ENCODE measurements at places on chromosomes 12 and 14.
A peak's percentile ranks its signal among the peaks of the same experiment; 100 is the strongest.

DNA sequence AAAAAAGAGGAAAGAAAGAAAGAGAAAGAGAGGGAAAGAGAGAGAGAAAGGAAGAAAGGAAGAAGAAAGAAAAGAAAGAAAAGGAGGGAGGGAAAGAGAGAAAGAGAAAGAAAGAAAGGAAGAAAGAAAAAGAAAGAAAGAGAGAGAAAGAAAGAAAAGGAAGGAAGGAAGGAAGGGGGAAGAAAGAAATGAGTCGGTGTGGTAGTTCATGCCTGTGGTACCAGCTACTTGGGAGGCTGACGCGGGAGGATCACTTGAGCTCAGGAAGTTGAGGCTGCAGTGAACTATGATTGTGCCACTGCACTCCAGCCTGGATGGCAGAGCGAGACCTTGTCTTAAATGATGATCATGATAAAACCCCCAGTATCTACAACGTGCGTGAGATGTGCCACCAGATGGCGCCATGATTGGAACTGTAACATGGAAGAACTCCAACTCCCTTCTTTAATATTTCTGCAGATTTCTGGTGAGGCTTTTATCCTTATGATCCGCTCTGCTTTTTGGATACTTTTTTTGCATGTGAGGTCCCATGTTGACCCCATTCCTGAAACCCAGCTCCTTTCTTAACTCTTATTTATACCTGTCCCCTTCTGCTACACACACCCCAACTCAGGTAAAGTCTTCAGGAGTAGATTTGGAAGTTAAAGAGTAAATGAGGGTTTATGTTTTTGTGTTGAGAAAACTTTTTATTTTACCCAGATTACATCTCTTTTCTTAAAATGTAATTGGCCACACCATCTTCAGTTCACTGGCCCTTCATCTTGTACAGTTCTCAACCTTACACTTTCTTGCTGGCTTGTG lies 25.6 kb downstream of the RNASE10 start:
- DNase-seq, result peak; percentile 70

DNA sequence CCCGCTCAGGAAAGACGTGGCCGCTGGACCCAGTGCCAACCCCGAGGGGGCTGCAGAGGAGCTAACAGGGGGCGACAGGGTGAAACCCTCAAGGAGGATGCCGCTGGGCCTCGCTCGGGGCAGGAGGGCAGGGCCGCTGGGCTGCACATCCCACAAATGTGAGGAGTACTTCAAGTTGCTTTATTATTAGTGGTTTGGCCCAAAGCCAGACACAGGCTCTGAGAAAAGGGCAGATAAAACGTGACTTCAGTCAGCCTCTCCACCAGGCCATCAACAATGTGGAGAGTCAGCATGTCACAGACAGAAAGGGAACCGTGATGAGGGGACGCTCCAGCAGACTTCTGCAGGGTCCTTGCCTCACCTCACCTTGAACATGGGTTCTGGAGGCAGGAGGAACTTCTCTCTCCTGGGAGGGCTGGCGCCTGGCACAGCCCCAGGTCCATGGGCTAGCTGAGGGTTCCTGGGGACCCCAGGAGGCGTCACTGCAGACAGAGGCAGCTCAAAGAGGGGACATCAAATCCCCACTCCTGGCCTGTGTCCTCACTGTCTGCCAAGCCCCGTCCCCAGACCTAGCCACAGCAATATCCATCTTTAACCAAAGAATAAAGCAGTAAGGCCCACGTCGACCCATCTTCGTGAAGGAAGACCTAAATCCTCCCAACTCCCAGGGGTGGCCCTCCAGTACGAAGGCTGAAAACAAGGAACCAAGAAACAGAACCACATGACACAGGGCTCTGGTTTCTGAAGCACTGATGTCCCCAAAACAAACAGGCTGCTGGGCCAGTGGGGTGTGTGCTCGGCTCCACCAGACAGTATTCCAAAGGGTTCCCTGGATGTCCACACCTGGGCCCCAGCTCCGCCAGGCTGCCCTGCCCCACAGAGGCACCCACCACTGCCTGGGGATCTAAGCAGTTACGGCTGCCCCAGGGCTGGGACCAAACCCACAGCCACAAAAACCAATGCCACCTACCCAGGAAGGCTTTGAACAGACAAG lies 35.1 kb downstream of the CCDC85C start:
- peak; percentile 87 for DNase-seq

- no peak for DNase-seq
Observed at GRCh38 chr12:108547686-108548085, 13.3 kb downstream of the SART3 start.

- no peak for DNase-seq
Observed at GRCh38 chr12:43208627-43209026, 343.4 kb downstream of the ADAMTS20 start.

DNA sequence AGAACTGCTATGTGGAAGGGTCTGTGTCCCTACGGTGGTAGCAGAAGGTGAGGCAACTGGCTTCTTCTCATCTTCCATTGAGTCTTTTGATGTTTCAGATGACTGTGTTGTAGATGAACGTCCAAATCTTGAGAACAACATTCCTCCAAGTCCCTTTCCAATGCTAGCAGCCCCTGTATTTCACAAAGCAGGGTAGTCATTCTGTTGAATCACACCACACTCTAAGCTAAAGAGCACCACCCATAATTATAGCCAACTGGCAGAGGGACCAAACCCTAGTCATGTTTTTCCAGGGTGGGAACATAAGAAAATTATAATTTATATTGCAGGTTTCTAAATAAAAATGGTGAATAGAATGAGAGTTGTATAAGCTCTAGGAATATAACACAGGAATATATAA lies 98.7 kb downstream of the DDHD1 start:
- DNase-seq, result peak; percentile 66

GRCh38 chr12:81174664-81175063 lies 96.8 kb downstream of the ACSS3 start:
- DNase-seq, result no peak

GRCh38 chr14:78631551-78631950 lies 461.4 kb downstream of the NRXN3 start:
- DNase-seq, result no peak

DNA sequence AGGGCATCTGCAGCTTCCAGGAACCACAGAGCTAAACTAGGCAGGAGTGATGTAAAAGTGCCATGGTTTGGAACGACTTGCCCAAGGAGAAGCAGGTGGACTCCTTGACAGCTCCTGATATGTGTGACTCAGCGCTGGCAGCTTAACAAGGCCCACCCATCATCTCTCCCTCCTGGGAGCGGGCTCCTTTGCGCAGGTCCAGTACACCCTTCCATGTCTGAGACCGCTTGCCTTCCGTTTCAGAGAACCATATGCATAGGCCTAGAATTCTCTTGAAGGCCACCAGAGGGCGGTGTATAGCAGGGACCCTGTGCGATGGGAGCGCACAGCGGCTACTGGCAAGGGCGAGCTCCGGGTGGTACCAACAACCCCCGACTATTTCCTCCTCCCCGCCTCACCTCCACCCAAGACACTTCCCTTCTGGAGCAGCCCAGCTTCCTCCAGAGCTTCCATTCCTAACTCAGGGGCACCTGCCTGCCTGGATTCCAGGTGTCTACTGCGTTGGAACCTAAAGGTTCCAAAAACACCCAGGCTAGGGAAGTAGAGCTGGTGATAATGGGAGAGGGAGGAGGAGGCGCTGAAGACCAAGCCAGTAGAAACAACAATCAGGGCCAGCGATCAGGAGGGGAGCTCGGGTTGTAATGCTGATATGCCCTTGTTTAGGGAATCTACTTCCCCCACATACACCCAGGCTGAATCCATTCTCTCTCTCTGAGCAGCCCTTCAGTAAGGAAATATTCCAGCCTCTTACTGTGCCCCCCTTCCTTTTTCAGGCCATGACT lies 6.3 kb downstream of the DHH start:
- DNase-seq, result peak; percentile 90

DNA sequence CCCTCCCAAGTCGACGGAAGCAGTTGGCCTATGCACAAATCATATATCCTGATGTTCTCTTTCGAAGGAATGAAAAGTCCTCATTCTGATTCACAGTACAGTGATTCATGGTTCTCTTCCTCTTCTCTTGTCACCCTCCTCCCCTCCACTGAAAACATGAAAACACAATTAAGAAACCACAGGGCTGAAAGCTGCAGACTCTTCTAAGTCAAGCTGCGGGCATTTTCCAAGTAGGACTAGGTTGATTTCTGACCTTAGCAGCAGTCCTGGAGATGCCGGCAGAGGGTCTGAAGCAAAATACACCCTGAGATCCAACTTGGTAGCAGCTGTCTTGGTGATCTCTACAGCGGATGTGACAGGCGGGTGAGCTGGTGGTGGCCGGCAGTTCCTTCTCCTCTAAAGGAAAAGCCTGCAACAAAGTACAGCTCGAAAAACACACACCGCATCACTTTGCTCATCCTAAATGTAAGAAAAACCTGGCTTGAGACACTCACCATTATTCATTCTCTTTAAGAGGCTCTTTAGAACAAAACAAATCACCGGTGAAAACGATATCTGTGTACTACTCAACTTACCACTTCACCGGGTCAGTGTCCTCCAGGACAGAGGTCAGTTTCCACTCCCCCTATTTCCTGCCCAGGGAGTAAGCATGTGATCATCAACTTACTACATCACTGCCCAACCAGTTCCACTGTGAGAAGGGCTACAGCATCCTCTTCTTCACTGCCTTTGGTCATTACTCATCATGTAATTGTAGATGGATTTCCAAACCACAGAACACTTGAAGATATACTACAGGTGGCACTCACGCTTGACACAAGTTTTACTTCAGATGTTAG lies 6.0 kb downstream of the TMCC3 start:
- peak; percentile 40 for DNase-seq

DNA sequence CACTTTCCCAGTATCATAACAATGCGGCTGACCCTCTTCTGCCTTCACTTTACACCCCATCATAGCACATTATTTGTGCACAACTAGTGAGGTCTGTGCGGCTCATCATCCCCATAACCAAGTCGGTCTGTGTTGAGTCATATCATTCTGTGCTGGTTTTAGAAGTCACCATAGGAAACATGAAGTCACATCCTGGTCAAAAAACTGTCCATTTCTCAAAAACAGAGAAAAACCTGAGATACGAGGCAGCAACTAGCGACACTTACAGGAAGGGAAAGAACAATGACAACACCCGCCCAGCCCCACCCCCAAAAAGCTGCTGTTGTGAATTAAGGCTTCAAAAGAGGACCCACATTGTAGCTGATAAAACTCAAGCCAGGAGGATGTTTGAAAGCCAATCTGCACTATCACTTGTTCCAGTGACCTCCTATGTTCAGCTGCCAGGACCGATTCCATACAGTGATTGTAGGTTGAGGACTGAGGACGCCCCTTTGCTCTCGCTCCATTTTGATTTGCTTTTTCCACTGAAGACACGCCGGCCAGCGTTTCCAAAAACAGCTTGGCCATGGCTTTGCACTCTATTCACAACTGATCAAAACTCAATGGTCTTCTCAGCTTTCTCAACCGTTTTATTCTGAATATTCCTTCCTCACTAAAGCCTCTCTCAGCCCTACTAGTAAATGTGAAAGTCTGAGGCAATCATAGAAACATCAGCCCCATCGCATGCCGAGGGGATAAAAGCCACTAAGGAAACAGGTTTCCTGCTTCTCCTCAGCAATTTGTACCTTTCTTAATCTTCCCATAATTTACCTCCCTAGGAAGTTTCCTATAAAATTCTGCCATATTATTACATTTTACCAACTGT lies 87.5 kb downstream of the DUSP16 start:
- peak; percentile 30 for DNase-seq

Data from EH (cell line).